ENCODE measurements at places on chromosomes 7 and 10.

DNA sequence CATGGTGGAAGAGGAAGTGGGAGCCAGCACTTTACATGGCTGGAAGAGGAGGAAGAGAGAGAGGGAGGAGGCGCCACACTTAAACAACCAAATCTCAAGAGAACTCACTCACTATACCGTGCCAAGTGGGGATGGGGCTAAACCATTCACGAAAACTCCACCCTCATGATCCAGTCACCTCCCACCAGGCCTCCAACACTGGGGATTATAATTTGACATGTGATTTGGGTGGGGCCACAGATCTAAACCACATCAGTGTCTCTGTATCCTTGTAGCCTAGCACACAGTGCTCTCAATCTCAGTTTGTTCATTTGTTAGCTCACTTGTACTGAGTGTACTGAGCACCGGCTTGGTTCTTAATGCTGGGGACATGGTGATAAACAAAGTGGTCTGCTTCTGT lies 228.3 kb downstream of the BUB3 start:
- no peak for DNase-seq

DNA sequence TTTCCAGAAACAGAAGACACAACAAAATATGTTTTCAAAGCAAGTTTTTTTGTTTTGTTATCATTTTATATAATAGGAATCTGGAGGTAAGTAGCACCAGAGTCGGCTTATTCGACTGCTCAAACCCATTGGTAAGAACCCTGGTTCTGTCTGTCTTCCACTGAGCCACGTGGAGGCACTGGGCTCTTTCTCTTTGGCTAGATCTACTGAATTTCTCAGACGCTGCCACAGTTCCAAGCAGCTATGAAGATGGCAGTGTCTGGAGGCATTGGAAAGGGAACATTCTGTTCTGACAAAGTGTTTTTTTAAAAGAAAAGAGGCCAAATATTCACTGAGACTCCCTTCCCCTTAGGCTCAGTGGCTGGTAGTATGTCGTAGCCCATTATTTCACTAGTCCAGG lies 338.8 kb downstream of the NRG3 start:
- no peak for DNase-seq

- no peak for DNase-seq
Measured at GRCh38 chr10:32408690-32409089, 37.2 kb upstream of the CCDC7 start.

DNA sequence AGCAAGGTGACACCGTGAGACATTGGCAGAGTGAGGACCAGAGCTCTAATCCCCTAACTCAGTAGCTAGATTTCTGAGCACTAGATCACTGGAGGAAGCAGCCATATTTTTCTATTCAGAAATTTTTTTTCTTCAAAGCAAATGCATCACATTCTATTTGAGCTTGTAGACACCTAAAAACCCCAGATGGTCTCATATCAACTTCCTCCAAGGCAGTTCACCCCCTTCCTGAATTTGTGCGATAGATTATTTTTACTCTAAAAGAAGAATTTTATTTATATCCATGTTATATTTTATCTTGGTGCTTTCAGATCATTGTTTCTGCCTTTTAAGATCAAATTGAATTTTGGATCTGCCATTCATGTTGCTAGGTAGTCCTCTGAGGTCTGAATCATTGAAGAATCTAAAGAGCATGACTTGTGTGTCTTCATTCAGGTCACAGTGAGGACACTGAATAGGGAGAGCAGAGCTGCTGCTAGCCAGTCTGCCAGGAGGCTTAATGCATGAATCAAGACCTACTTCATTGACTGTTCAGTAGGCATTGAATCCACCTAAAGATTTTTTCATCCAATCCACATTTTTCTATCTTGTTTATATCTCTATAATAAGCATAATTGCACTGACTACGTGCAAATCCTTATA lies 92.9 kb upstream of the LRRTM3 start:
- DNase-seq, result no peak

DNA sequence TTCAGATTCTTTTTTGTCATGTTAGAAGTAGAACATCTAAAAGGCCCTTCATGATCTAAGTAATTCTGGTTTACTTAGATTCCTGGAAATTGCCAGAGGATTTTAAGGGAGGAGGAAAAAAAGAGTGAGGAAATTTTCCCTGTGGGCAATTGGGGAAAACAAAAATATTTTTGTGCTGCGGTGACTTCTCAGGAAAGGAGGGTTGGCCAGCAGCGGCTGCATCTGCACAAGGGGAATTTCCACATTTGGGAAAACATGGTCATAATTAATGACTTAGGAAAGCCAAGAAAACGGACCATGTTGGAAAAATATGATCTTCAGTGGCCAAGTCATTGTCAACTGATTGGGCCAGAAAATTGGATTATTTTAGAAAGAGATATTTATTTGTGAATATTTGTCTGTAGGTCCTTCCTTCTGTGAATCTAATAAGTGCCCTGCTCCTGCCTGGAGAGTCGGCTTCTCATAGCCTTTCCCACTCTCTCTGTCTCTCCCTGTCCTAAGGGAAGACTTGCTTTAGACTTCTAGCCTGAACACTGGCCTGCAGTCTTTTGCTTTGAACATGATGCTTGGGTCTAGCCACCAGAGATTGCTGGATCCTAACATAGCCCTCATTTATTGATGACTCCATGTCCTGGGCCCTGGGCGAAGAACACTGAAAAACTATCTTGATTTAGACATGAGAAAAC lies 124.2 kb upstream of the MKLN1 start:
- no peak for DNase-seq

- DNase-seq, result no peak
Measured at GRCh38 chr7:157476654-157477549, 140.1 kb downstream of the DNAJB6 start.

DNA sequence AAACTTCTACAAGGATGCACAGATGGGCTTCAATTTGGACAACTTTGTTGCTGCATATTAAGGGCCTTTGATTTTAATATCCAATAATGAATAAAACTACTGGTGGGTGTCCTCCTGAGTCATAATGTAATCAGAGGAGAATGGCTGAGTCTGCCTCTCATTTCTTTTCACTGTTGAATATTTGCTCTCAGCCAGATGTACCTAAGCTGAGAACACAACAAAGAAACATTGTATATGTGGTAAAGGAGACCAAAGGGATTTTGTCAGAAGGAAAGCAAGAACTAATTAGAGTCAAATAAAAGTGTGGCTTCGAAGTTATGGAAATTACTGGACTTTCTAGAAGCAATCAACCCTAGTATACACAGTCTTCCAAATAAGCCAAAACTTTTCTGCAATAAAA lies 131.0 kb upstream of the BET1 start:
- DNase-seq, result no peak

DNA sequence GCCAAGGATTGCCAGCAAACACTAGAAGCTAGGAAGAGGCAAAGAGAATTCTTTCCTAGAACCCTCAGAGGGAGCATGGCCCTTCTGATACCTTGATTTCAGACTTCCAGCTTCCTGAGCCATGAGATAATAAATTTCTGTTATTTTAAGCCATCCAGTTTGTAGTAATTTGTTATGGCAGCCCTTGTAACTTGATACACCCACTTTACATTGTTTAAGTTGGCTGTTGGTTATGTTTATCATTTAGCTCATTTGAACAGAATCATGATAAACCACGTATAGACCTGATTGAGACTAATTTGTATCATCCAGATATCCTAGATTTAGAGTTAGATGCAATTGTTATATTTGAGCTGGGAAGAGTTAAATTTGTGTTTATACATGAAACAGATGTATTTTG lies 9.4 kb upstream of the TES start:
- DNase-seq, result no peak

DNA sequence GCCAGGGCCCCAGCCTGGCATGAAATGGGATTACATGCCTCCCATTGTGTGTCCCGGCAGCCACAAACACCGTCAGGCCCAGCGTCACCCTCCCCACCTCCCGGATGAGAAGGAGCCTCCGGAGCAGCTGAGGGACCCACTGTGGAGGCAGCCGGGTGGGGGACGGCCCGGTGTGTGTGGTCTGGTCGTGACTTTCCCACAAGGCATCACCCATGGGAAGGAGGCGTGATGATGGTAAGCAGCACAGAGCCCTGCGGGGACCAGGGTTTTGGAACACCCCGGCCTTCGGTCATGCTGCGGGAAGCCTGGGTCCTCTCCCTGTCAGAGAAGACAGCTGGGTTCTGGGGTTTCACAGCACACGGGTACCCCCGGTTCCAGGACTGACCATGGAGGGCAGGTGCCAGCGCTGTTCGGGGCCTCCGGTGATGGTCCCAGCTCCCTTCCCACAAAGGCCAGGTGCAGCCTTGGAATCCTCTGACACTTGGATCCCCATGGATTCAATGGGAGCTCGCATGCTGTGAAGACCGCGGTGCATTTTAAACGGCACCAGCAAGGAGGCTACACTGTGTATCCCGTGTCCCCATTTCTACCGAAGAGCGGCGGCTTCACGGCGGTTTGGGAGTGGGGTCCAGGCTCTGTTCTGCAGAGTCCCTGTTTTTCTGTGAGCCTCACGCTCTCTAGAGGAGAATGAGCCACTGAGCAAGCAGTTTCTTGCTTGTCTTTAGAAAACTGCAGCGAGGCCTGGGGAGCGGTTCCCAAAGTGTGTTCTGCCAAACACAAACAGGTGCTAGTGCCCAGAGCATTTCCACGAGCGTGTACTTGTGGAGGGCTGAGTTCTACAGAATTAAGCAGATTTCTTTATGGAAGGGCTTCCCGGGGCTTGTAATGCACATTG lies 336.0 kb downstream of the ADARB2 start:
- no peak for DNase-seq

DNA sequence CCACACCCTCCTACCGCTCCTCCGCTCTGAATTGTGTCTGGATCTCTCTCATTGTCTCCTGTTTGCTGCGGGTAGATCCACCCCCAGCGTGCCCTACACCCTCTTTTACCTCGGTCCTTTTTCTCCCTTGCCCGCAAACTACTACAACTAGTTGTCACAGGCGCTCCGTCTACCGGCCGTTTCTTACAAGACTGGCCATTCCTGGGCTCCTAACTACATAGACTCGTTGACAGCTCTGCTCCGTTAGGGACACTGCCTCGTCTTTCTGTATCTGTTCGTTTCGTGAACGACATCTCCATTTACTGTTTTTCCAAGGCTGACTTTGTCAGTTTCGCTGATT lies 786 bp downstream of the TAF3 start:
- DNase-seq, result no peak
